ENCODE measurements at places on chromosomes 3 and 15. TPM values are rescaled to one million over a fixed set of nuclear protein-coding genes. Genes with fewer than 3 reads are reported as not detected.

DNA sequence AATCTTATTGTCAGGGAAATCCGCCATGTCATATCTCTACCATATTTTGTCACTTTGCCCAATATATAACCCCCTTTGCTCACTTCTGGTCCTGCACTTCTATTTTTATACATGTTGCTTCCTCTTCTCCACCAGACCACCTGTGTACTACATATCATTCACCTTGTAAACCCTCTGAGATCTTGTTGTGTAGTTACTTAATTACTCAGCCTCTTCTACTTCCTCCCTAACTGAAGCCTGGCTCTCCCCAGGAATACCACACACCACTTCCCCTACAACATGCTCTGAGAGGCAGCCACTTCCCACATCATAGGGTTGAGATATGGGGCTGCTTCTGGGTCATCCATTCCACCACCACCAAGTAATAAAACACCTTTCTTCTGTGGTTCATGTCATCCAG is 10.0 kb downstream of the HEXA start:
- peak; percentile 23 for DNase-seq

The MCF2L2 gene
- total RNA-seq: 1.9 TPM

The SLC28A2 gene
- total RNA-seq: not detected

DNA sequence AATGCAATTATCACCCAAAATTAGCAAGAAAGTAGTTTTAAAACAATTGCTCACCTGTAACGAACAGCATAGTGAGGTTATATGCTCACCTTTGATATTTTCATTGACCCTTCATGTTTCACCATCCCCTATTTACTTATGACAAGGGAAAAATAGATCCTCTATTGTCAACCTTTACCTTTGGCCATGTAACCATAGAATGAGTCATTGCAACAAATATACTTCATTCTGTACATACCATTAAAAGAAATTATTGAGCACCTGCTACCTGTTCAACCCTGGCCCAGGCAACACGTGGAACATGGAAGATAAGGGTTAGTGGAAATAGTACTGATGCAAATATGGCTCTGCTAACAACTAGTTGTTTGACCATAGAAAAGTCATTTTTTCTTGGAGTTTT is 20.2 kb downstream of the LSAMP start:
- no peak for DNase-seq

DNA sequence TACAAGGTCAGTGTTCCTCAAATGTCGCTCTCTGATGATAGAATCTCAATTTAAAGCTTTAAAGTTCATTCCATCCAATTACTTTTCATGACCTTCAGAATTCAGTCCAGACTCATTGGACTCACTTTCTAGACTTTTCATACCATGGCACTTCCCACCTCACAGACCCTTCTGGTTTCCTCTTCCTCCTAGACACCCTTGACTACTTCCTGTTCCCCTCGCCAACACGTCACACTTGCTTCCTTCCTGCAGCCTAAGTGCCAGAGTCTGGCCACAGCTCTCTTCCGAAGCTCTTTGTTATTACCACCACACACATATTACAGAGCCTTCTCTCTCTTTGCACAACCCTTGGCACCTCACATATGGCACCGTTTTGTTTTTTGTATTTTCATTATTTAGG is 59.1 kb upstream of the UMPS start:
- DNase-seq: no peak

The SRGAP3 gene
- 1.2 TPM for total RNA-seq

- no peak for DNase-seq
These were observed 14.2 kb downstream of the LRRC31 start for GRCh38 chr3:169855514-169855913.

All from activated naive CD8-positive, alpha-beta T cell treated with anti-CD3 and anti-CD28 coated beads for 36 hours (primary cell).